Glutamatergic neuron (in vitro differentiated cells): ENCODE measurements at places on chromosomes 2 and 18. TPM values are rescaled to one million over a fixed set of nuclear protein-coding genes. Genes with fewer than 3 reads are reported as not detected.
A peak's percentile ranks its signal among the peaks of the same experiment; 100 is the strongest.

GRCh38 chr2:172105471-172106107, 2.9 kb upstream of the DLX2 start:
- DNase-seq = no peak

- no peak for DNase-seq
Measured at GRCh38 chr18:3870914-3871313, 420.9 kb downstream of the TGIF1 start.

GRCh38 chr2:120305296-120305695, 40.6 kb upstream of the INHBB start:
- peak; percentile 49 for DNase-seq

DNA sequence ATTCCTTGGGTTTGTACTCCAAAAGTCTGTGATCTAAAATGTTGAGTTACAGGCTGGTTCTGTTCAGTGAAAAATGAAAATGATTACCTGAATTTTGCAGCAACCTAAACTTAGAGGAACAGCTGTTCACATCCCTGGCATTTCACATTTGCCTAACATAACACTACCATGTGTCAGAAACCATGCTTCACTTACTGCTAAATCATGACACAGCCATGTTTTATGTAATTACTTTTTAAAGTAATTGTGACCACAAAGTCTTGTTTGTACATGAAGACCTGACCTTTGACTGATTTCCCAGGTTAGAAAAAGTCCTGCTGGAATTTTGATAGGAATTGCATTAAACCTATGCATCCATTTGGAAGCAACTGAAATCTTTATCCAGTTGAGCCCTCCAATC, 79.1 kb downstream of the FAM168B start:
- no peak for DNase-seq

DNA sequence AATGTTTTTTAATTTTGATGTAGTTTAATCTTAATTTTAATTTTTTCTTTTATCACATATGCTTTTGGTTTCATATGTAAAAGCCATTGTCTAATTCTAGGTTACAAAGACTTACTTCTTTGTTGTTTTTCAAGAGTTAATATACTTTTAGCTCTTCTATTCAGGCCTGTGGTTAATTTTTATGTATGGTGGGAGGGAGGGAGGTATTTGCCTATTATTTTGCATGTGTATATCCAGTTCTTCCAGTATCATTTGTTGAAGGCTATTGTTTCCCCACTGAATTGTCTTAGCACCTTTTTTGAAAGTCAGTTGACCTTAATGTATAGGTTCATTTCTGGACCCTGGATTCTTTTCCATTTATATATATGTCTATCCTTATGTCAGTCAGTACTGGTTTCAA, 23.4 kb downstream of the USP14 start:
- no peak for DNase-seq

DNA sequence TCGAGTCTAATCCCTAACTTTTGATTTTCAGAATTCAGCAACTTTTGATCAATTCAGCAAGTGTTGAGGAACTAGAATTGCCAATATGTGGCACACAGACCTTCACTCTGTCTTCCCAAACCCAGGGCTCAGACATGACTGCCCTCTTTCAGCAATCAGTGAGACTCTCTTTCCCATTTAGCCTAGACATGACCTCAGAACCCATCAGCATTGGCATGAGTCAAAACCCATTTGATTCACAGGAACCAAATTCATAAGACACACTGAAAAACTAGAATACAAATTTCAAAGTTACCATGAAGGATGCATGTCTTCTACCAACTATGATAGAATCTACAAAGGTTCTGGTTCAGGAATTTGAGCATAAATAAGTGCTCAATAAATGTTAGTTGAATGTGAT, 113.6 kb upstream of the MAP3K20 start:
- no peak for DNase-seq

GRCh38 chr2:70471129-70471528, 82.5 kb downstream of the TGFA start:
- no peak for DNase-seq

CDH19 gene
- not detected for total RNA-seq

ERICH2 gene
- 2.1 TPM for total RNA-seq

ELAC1 gene
- 9.2 TPM for total RNA-seq

MYO5B gene
- 2.7 TPM for total RNA-seq

RNF125 gene
- 1.5 TPM for total RNA-seq

CD8B2 gene
- not detected for total RNA-seq

ELP2 gene
- 96.2 TPM for total RNA-seq
